ENCODE measurements at places on chromosomes 3 and 15. TPM values are rescaled to one million over a fixed set of nuclear protein-coding genes. Genes with fewer than 3 reads are reported as not detected.

- no peak for DNase-seq
Observed at GRCh38 chr15:101043011-101043410, 123.9 kb downstream of the LRRK1 start.

- DNase-seq, result no peak
Observed at GRCh38 chr3:194508491-194509453, 22.0 kb upstream of the ATP13A3 start.

DNA sequence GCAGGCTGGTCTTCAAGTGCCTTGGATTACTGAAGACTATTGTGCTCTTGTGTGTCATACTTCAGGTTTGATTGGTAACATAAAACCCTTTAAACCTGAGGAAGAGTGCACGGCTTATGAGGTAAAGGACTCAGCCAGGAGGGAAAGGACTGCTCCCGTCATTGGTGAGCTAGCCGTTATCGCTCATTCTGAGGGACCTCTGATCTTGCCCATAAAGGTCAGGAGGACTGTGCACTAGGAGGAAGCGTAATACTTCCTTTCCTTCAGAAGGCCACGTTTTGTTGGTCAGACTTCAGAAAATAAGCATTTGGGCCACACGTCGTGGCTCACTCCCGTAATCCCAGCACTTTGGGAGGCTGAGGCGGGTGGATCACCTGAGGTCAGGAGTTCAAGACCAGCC, 37.7 kb downstream of the PXK start:
- DNase-seq, result no peak

GRCh38 chr3:183782576-183783276, 42.7 kb downstream of the MAP6D1 start:
- no peak for DNase-seq

Gene GRIP2
- polyA plus RNA-seq, result 1.2 TPM

Gene RPSA
- 1,356 TPM for polyA plus RNA-seq

Gene GOLGA8G
- polyA plus RNA-seq, result 0.06 TPM

Gene RHO
- 0.09 TPM for polyA plus RNA-seq

Measured in renal cortex interstitium (tissue), 15 donors.